ENCODE measurements at places on chromosomes 5 and 9.

DNA sequence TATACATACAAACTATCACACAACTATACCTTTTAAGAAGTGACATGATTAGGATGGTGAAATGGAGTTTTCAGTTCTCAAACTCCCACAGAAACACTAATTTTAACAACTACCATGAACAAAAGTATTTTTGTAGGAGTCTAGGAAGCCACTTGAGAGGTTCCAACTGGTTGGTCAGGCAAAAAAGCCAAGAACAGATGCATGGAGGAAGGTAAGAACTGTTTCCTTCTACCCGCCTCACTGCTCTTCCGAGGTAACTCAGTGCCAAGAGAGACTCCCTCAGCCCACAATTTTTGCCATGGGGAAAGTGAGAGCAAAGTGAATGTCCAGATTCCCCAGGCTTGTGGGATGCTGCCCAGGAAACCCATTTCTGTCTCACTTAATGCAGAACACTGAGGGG is 15.7 kb downstream of the BTNL8 start:
- no peak for DNase-seq

DNA sequence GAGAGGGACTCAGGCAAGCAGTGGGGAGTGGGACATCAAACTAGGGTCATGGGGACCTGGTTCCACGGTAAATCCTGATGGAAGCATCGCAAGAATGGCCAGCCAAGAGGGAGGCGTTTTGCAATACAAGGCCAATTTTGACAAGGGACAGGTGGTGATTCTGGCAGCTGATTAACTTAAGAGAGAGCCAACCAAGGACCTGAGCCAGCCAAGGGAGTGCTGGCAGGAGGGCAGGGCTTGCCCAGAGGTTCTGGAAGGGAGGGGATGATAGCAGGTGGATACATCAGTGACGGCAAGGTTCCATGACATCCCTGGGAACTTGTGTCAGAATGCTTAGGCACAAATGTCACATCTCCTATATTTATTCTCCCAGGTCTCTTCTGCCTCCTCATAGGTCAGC is 32.8 kb upstream of the PUM3 start:
- DNase-seq = no peak

- no peak for DNase-seq
These were observed 75.8 kb upstream of the ORM1 start for GRCh38 chr9:114247077-114247476.

- DNase-seq = no peak
These were observed 33.8 kb upstream of the SPRY4 start for GRCh38 chr5:142358648-142359047.

DNA sequence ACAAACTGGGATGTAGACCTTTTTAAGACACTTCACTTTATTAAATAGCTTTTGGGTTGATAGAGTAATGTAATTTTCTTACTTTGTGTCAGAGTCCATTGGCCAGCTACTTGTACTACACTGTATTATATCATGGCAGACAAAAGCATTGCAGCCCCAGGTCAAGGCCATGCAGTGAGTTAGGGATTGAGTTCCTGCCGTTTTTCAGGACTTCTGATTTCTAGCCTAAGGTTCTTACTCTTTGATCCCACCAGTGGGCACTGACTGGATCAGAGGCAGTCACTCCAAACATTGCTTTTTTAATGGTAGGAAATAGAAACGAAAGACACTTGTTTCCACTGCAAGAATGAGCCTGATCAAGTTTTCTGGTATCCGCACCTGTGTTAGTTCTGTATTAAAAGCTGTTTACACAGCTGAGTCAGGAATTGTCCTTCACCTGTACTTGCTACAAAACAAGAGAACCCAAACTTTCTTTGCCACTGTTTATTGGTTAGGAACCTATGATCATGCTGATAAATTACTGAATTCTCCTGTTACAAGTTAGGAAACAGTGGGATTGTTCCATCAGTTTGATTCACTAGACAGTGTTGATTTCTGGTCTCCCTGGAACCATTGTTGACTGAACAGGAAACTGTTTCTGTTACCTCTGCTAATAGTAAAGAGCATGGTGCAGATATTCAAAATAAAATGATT is 22.1 kb downstream of the LRRC70 start:
- DNase-seq = no peak

- no peak for DNase-seq
These were observed 215.7 kb downstream of the SEMA6A start for GRCh38 chr5:116358911-116359418.

DNA sequence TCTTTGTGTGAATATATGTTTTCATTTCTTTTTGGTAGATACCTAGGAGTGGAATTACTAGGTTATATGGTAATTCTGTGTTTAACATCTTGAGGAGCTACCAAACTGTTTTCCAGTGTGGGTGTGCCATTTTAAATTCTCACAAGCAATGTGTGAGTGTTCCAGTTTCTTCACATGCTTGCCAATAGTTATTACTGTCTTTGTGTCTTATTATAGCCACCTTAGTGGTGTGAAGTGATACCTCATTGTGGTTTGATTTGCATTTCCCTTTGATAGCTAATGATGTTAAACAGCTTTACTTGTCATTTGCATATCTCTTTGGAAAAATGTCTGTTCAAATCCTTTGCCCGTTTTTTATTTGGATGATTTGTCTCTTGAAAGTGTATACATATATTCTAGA is 513.0 kb downstream of the TMEM38B start:
- no peak for DNase-seq

DNA sequence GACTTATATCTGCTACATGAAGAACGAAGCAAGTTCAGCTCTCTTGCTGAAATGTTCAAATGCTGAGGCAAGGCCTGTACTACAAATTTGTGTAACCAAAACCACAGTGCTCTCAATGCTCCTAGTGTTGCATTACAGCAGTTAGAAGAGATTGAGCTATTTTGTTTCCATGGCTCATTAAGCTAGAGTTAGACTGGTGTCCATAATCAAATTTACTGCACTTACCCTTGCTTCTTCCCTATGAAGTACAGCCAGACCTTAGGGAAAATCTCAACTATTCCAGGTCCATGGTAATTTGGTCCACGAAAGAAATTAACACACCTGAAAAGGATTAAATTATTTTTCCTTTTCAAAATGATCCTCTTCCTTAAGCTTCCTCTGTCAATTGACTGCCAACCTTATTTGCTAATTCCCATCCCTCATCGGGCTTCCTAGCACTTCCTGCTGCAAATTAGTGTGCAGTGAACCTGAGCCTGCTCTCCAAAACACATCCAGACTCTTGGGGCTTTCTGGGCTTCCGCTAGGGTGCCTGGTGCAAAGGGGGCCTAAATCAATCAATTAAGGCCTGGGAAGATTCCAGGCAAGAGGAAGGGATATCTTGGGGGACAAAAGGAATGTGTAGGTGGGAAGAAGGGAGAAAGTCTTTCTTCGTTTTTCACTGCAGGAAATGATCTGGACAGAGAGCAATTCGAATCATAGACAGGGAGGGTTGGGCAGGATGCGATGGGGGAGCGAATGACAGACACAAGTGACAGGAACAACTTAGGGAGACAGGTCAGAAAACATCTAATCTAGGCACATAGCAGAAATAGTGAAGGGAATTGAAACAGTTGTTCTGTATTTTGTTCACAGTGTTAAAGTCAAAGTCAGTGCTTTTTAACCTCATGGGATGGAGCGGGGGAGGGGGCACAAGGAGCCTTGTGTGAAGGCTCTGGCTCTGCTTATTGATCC is 542.4 kb downstream of the RAB3C start:
- no peak for DNase-seq

GRCh38 chr5:86968301-86968753 is 299.4 kb upstream of the RASA1 start:
- no peak for DNase-seq

GRCh38 chr9:126203313-126203712 is 123.3 kb upstream of the MVB12B start:
- DNase-seq = no peak

DNA sequence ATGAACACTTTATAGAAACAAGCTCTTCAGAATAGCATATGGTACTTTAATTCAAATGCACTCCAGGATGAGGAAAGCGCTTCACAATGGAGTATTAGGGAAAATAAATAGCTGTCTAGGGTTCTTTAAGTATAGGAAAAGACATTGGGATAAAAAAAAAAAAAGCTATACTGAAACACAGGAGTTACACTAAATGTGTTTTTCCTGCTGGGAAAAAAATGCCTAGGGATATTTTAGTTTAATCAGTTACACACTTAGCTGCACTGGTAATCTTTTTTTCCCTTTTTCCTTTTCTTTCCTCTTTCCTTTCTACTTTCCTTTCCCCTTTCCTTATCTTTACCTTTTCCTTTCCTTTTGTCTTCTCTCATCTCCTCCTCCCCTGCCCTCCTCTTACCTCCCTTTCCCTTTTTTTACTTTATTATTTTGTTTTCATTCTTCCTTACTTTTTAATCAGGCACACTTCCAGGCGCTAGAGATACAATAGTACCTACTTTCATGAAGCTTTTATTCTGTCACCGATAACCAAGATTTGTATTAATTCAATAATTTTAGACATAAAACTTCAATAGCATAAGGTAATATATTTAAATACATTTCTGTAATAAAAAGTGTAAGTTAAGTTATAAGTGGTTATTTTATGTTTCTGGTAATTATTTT is 758.7 kb downstream of the CDH18 start:
- DNase-seq = no peak

DNA sequence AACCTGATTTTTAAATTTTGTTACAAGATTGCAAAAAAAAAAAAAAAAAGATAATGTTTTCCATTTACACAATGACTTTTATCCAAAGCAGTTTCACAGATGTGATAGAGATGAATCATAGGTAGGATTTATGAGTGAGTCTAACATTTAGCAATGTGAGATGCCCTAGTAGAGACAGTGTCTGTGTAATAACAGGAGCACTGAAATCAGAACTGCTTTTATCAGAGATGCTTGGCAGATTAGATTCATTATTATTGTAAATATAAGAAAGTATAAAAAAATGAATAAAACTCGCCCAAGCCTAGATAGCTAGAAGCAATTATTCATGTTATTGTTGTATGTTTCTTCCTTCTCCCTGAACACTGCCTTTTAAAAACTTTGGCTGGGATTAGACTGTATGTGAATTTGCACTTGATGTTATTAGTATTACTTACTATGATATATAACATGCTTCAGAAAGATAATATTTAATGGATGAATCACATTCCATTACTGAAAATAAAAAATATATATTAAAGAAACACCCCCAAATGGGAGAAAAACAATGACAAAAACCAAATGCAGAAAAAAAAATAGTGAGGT is 567.3 kb upstream of the KLF4 start:
- DNase-seq = no peak

All from stimulated activated CD4-positive, alpha-beta T cell treated with anti-CD3 and anti-CD28 coated beads, Interleukin-1b, Interleukin-23, amount 100 ng/mL, for 1 hour (primary cell).